NCI-H187 treated with DMSO at 0.1 percent for 48 hours (cell line): ENCODE measurements at places on chromosomes 11 and 22.

GRCh38 chr11:126660321-126660720 lies 304.8 kb downstream of the ST3GAL4 start:
- DNase-seq = no peak

DNA sequence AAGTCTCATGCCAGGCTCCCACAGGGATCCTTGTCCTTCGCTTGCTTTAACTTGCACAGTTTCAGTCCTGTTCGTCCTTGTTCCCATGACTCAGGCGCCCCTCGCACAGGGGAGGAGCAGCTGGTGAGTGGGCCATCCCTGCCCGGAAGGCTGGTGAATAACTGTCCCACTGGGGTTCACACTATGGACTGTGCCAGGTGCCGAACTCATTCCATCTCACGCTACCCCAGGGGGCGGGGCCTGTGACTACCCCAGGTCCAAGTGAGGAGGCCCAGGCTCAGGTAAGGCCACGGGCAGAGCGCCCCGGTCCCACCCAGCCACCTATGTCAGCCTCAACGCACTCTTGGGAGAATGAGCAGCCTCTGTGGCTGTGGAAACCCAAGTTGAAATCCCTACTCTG lies 7.2 kb upstream of the CARD10 start:
- no peak for DNase-seq

DNA sequence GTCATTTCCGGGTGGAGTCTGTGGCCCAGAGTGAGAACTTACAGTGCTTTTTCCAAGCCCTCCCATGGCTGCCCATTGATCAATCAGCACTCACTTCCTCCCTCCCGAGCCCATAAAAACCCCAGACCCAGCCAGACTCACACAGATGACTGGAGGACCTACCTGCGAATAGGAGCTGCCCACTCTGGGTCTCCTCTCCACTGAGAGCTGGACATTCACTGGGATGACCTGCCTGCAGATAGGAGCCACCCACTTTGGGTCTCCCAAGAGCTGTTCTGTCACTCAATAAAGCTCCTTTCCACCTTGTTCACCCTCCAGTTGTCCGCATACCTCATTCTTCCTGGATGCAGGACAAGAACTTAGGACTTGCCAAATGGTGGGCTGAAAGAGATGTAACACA lies 56.0 kb upstream of the B3GNT6 start:
- no peak for DNase-seq

DNA sequence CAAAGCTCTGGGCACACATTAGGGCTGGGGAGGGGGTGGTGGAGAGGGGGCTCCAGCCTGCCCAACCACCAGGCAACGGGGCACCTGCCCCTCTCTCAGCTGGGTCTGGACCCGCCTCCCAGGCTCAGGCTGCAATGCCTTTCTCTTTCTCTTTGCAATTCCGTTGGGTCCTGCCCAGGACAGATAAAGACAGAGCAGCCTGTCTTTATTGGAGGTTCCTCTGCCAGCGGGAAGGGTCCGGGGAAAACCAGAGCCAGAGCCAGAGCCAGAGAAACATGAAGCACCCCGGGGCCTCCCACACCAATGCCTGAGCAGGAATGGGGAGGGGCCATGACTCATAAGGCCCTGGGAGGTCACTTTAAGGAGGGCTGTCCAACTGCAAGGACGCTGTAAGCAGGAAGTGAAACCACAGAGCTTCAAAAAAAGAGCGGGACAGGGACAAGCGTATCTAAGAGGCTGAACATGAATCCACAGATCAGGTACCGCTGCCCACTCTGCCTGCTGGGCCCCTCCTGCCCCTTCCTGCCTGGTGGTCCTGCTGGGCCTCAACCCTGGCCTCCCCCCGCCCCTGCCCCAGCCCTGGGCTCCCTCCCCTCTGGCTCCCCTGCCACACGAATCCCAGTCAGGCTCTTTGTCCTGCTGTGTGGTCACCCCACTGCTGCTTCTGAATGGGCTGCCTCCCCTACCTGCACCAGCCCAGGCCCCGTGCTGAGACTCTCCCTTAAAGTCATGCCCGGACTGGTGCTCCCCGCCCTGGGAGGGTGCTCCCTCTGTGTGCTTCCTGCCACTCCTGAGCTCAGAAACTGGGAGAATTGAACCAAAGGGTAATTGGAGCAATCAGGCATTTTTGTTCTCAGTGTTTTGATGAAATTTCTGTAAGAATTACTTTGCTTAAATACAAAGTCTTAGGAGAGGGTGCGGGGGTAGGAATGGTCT lies at the start of gene APOBEC3B:
APOBEC3B (plus strand) TSS at position 356 of the 936 bp plus-strand sequence; CDS start at position 463, 107 bp downstream.
- DNase-seq = no peak

DNA sequence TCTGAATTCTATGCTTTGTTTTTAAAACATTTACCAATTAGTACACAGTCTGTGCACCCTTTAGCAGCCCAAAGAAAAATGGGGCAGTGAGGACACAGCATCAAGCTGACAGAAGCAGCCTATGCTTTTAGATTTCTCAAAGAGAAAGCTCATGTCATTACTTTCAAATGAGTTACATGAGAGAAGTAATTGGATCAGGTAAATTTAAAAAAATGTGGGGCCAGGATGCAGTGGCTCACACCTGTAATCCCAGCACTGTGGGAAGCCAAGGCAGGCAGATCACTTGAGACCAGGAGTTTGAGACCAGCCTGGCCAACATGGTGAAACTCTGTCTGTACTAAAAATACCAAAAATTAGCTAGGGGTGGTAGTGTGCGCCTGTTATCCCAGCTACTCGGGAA lies 57.7 kb downstream of the APOL5 start:
- DNase-seq = no peak

GRCh38 chr11:118212131-118212725 lies 12.6 kb downstream of the JAML start:
- no peak for DNase-seq
